IMR-90 (cell line): ENCODE measurements at places on chromosomes 3 and 15. TPM values are rescaled to one million over a fixed set of nuclear protein-coding genes. Genes with fewer than 3 reads are reported as not detected.
A peak's percentile ranks its signal among the peaks of the same experiment; 100 is the strongest.

The RASGRP1 gene
- 1.9 and 3.2 TPM in 2 replicates for total RNA-seq

The CSPG5 gene
- total RNA-seq: under 0.01 TPM in 2 replicates

- peak; percentile 43 for DNase-seq
These were observed 1.0 kb downstream of the SNX1 start for GRCh38 chr15:64096668-64097384.

GRCh38 chr3:15491143-15491542 lies 30.4 kb downstream of the COLQ start:
- DNase-seq: no peak

- DNase-seq: no peak
These were observed 3.9 kb upstream of the RBSN start for GRCh38 chr3:15102836-15103235.

- DNase-seq: peak; percentile 52
These were observed 37.8 kb downstream of the SLC27A2 start for GRCh38 chr15:50219820-50220219.
